ENCODE measurements at places on chromosomes 11 and 22. TPM values are rescaled to one million over a fixed set of nuclear protein-coding genes. Genes with fewer than 3 reads are reported as not detected.

- H3K27me3 ChIP-seq, result no peaks in the 10 kb centered on the region
- no peak overlapping the region for H3K4me3 ChIP-seq
- H3K4me1 ChIP-seq, result no peaks in the 10 kb centered on the region
- H3K36me3 ChIP-seq, result no peaks in the 10 kb centered on the region
- no peak overlapping the region for H3K27ac ChIP-seq
These were observed 39.4 kb downstream of the GGTLC2 start for GRCh38 chr22:22683668-22684361.

DNA sequence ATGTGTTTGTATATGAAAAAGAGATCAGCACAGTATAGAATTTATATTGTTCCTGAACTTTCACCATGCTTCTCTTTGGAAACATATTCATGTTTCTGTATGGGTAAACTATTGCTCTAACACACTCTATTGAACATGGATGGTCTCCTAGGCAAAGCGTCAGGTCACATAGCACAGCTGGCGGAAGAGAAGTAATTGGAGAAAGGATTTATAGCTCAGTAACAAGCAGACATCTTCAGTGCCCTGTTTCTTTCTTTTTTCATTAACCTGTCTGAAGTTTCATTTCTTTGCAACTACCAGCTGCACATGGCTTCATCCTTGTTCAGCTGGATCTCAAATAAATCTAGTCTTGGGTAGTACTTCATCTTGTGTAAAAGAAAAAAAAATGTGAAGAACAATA is 84.4 kb upstream of the TRPC6 start:
- no peak overlapping the region for H3K4me3 ChIP-seq
- DNase-seq, result no peak
- H3K27ac ChIP-seq, result no peak overlapping the region
- H3K27me3 ChIP-seq, result no peaks in the 10 kb centered on the region
- H3K4me1 ChIP-seq, result no peaks in the 10 kb centered on the region

Gene CDHR5
- not detected for total RNA-seq

- no peak for DNase-seq
- H3K27me3 ChIP-seq, result no peaks in the 10 kb centered on the region
- H3K27ac ChIP-seq, result no peak overlapping the region
- H3K36me3 ChIP-seq, result no peaks in the 10 kb centered on the region
These were observed 196.4 kb downstream of the DBX1 start for GRCh38 chr11:19963697-19964387.

Gene HIC2
- 5.1 TPM for total RNA-seq

Gene IRF7
- total RNA-seq, result 56.2 TPM
